Karpas-422 (cell line): ENCODE measurements at places on chromosomes 3 and 15.

GRCh38 chr3:197787412-197787811 lies 3.6 kb upstream of the LRCH3 start:
- DNase-seq = no peak

DNA sequence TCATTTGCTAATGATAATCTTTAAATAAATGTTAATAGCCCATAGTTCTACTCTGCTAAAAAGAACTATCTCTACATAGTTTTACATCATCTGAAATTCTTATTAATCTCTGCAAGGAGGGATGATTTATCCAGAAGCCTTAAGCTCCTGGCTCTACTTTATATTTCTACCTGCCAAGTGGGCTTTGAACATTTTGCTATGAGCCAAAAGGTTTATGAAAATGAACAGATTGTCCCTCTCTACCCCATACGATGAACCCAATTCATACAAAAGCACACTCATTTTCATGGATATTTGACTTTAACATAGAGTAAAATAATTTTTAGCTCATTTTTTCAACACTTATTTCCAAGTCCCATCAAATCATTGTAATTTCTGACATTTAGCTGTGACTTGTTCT lies 611.0 kb downstream of the NSUN3 start:
- DNase-seq = no peak

DNA sequence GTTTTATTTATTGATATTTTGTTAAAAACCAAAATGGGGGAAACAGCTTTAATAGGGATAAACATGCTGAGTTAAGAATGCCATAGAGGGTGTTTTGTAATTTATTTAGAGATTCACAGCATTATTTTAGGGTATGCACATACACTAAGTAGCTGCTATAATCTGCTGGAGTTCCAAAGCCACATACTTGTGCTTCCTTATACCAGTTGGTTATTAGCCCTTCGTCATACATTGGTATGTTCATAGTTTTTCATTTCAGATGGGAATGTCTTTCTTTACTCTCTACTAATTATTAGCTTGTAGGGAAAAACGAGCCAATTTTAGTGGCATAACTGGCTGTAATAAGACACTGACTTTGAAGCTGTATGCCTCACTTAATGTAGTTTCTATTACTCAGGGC lies 74.9 kb downstream of the PFN2 start:
- no peak for DNase-seq

GRCh38 chr3:43523454-43524053 lies 98.3 kb downstream of the ANO10 start:
- no peak for DNase-seq

- DNase-seq = no peak
These were observed 29.4 kb downstream of the ZNF589 start for GRCh38 chr3:48270306-48270705.

GRCh38 chr15:66170042-66170441 lies 83.5 kb downstream of the MEGF11 start:
- DNase-seq = no peak

DNA sequence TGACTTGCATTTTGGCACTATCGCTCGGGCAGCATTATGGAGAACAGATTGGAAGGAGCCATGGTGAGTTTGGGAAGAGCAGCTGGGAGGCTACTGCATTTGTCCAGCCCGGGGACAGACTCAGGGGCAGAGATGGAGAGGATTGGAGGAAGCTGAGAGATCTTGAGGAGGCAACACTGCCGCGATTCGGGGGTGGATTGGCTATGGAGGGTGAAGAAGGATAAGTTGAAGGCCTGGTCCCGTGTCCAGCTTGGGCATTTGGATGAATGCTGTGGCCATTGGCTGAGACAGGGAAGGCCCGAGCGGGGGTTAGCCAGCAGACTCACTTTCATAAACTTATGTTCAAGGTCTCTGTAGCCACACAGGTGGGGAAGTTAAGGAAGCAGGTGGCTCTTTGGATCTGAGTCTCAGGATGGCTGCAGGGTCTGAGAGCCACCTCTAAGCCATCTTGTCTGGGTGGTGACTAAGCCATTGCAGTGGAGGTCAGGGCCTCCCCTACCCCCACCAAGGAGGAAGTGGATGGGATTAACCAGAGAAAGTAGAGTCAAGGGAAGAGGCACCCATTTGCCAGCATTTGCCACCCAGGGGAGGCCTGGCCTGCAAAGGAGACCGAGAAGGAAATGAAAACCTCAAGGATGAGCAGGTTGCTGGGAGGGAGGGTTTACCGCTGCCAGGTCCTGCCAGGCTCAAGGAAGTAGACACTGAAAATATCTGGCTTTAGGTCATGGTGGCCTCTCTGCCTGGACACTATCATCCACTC lies 144.0 kb upstream of the TLE3 start:
- DNase-seq = no peak

GRCh38 chr3:45409921-45410320 lies 21.5 kb downstream of the LARS2 start:
- no peak for DNase-seq

DNA sequence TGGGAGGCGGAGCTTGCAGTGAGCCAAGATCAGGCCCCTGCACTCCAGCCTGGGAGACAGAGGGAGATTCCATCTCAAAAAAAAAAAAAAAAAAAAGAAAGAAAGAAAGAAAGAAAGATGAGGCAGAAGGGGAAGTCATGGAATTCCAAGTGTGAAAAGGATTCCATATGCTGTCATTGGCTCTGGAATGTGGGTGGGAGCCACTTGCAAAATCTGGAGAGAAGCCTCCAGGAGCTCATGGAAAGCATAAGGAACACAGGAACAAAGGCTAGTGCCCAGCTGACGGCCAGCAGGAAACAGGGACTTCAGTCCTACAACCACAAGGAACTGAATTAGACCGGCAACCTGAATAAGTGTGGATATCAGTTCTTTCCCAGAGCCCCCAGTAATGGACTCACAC lies 12.5 kb upstream of the TRAK1 start:
- no peak for DNase-seq

GRCh38 chr15:92714477-92715401 lies 59.2 kb upstream of the FAM174B start:
- DNase-seq = peak; percentile 88

DNA sequence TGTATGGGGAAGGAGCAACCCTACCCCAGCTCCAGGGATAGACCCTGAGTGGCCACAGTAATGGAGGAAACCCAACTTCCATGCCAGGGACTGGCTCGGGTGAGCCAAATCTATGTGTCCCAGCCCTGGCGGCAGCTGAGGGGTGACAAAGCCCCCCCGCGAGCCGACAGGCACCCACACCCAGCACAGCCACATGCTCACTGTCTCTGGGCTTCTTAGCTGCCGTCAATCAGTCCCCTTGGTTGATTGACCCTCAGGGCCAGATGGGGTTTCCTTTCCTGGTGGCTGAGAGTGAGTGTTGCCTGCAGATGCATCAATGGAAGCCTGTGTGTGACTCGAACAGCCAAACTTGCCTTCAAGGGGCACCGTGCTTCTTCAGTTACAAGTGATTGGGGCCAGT lies 2.1 kb upstream of the OCA2 start:
- no peak for DNase-seq

DNA sequence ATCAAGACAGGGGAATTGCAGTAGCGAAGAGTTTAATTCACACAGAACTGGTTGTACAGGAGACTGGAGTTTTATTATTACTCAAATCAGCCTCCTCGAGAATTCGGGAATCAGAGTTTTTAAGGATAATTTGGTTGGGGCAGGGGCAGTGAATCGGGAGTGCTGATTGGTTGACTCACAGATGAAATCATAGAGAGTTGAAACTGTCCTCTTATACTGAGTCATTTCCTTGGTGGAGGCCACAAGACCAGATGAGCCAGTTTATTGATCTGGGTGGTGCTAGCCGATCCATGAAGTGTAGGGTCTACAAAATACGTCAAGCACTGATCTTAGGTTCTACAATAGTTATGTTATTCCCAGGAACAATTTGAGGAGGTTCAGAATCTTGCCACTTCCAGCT lies 5.3 kb upstream of the ZNF770 start:
- DNase-seq = no peak

- no peak for DNase-seq
These were observed 36.5 kb downstream of the TGFBR2 start for GRCh38 chr3:30642849-30643361.
